Upper lobe of left lung (tissue), 6 donors: ENCODE measurements at places on chromosomes 11 and 22.

DNA sequence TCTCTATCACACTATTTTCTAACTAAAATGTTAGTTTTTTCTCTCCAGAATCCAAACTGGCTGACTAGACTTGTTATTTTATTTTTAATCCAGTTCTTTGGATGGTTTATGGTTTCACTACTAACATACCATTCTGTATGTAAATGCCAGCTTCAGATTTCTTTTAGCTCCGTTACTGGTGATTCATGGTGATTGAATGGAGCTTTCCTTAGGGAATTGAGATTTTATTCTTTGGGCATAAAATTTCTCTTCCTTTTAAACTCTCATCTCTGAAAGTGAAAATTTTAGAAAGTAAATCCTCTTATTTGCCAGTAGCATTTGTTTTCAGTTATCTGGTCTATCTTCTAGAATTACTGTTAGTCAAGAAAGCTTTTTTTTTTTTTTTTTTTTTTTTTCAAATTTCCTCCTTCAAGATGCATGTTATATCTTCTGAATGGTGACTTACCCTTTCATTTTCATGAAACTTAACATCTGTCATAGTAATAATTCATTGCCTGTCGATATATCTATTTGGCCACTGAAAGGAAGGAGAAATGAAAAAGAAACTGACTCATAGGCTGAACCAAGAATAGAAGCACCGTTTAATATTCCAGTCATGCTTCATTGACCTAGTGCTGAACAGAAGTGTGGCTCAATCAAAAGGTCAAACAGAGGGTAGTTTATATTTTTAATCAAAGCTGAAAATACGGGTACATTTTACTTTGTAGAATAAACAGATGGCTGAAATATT is 6.4 kb downstream of the ENDOD1 start:
- DNase-seq = no peak
- H3K4me1 ChIP-seq = peaks cover 20% of the 10 kb centered on the region
- H3K4me3 ChIP-seq = no peak overlapping the region
- no peak overlapping the region for H3K27ac ChIP-seq

- no peak overlapping the region for H3K27ac ChIP-seq
- no peaks in the 10 kb centered on the region for H3K4me1 ChIP-seq
- DNase-seq = no peak
- no peaks in the 10 kb centered on the region for H3K27me3 ChIP-seq
- H3K4me3 ChIP-seq = no peak overlapping the region
Observed at GRCh38 chr11:44885919-44886789, 64.5 kb downstream of the TP53I11 start.

GRCh38 chr22:41975299-41976069 is 6.2 kb downstream of the SEPTIN3 start:
- peaks cover 11% of the 10 kb centered on the region for H3K27me3 ChIP-seq
- no peak overlapping the region for H3K4me3 ChIP-seq
- no peak overlapping the region for H3K27ac ChIP-seq
- no peak for DNase-seq
- H3K36me3 ChIP-seq = no peaks in the 10 kb centered on the region

- no peaks in the 10 kb centered on the region for H3K4me1 ChIP-seq
- DNase-seq = peak; percentile 3
- no peak overlapping the region for H3K27ac ChIP-seq
- no peak overlapping the region for H3K4me3 ChIP-seq
- H3K36me3 ChIP-seq = no peaks in the 10 kb centered on the region
Observed at GRCh38 chr22:44261164-44261860, 51.4 kb downstream of the SHISAL1 start.

DNA sequence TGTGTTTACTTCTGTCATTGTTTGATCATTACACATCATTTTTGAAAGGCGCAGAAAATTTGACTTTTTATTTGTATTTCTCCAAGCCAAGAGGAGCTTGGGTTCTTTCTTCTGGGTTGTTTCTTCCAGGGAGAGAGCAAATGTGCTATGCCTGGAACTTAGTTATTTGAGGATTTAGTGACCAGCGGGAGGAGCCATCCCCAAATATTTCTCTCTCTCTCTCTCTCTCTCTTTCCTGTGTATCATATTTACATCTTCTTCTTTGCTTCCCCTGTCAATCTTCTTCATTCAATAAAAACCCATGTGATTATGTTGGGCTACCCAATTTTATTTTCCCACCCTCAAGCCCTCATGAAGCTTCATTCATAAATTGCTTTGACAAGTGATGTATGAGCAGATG is 534.5 kb downstream of the LRRC4C start:
- DNase-seq = no peak
- no peaks in the 10 kb centered on the region for H3K27me3 ChIP-seq
- H3K4me3 ChIP-seq = no peak overlapping the region
- H3K4me1 ChIP-seq = no peaks in the 10 kb centered on the region
- no peak overlapping the region for H3K27ac ChIP-seq

DNA sequence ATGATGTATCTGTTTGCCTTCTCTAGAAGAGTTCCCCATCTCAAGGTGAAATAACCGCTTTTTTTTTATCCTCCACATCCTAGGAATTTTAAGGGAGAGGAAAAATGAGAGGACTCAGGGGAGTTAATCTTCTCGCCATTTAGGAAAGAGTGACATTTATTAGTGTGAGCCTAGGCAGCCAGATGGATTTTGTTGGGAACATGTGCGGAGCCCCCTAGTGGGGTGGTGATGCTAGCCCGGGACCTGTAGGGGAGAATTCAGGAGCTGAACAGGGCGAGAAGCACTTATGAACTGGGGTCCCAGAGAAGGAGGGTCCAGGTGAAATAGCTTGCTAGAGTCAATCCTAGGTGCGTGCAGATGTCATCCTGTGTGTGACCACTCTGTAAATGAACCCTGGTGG is 10.7 kb downstream of the IL17RA start:
- H3K4me3 ChIP-seq = no peak overlapping the region
- H3K27ac ChIP-seq = peak overlapping the region; percentile 37
- no peak for DNase-seq
- H3K4me1 ChIP-seq = peaks cover 30% of the 10 kb centered on the region

DNA sequence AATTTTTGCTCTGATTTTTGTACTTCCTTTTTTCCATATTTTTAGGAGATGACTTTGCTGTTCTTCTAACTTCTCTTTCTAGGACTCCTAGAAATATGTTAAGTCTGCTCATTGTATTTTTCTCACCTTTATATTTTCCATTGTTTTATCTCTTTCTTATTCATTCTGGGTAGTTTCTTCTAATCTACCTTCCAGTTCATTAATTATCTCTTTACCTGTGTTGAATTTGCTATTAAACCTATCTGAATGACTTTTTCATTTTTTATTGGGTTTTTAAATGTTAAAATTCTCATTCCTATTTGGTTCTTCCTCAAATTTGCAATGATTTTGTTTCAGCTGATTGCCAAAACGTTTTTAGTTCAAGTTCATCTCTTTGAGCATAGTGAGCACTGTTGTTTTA is 27.8 kb upstream of the EHF start:
- no peak for DNase-seq
- H3K4me1 ChIP-seq = no peaks in the 10 kb centered on the region

DNA sequence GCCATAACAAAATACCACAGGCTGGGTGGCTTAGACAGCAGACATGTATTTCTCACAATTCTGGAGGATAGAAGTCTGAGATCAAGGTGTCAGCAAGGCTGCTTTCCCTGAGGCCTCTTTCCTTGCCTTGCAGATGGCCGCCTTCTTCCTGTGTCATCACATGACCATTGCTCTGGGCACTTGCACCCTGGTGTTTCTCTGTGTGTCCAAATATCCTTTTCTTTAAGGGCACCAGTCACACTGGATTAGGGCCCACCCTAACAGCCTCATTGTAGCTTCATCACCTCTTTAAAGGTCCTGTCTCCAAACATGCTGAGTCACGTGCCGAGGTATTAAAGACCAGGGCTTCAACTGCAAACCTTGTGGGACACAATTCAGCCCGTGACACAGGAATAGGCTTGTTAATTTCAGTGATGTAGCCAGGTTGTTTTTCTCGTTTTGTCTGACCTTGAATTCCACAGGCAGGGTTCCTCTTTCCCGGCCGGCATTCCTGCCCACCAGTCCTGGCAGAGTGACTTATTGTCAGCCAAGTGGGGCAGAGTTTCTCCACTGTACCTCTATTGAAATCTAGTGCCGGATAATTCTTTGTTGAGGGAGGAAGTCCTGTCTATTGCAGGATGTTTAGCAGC is 100.1 kb downstream of the KCNQ1OT1 start:
- no peaks in the 10 kb centered on the region for H3K4me1 ChIP-seq
- DNase-seq = no peak
- H3K36me3 ChIP-seq = no peaks in the 10 kb centered on the region
- H3K4me3 ChIP-seq = no peak overlapping the region
- peak overlapping the region; percentile 14 for H3K27ac ChIP-seq

DNA sequence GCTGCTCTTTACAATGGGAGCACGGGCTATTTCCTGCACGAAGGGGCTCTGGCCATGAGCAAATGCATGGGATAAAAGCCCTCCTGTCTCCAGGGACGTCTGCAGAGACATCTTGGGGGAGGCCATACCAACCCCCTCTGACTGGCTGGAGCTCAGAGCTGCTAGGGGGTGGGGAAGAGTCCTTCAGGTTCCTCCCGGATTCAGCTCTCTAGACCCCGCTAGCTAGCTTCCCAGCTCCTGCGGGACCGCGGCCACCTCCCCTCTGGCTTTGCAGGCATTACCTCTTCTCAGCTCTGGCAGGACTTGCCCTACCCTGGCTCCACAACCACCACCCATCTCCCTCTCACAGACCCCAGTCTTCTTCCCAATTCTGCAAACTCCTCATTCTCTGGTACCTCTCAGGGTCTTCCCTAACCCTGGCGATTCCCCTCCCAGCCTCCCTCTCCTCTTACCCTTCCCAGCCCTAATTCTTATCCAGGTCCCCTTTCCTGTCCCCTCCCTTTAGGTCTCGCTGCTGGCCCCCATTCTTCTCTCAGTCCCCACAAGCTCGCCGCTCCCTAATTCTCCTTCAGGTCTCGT is 802 bp downstream of the SYT13 start:
- no peaks in the 10 kb centered on the region for H3K36me3 ChIP-seq
- no peak overlapping the region for H3K27ac ChIP-seq
- peaks cover 16% of the 10 kb centered on the region for H3K27me3 ChIP-seq
- no peak overlapping the region for H3K4me3 ChIP-seq
- peak; percentile 36 for DNase-seq

GRCh38 chr11:22342211-22343031 is 4.2 kb downstream of the SLC17A6 start:
- no peak for DNase-seq
- H3K4me3 ChIP-seq = no peak overlapping the region
- H3K4me1 ChIP-seq = no peaks in the 10 kb centered on the region
- H3K27ac ChIP-seq = no peak overlapping the region
- H3K27me3 ChIP-seq = peaks cover 46% of the 10 kb centered on the region
- no peaks in the 10 kb centered on the region for H3K36me3 ChIP-seq

GRCh38 chr11:102171101-102171500 is 60.9 kb downstream of the YAP1 start:
- H3K36me3 ChIP-seq = peaks cover 11% of the 10 kb centered on the region
- peaks cover 12% of the 10 kb centered on the region for H3K4me1 ChIP-seq
- no peak for DNase-seq
- no peak overlapping the region for H3K4me3 ChIP-seq

GRCh38 chr22:21762712-21763581 is 27.4 kb upstream of the YPEL1 start:
- peak overlapping the region; percentile 27 for H3K27ac ChIP-seq
- no peak overlapping the region for H3K4me3 ChIP-seq
- H3K27me3 ChIP-seq = no peaks in the 10 kb centered on the region
- peaks cover 76% of the 10 kb centered on the region for H3K36me3 ChIP-seq
- peaks cover 7% of the 10 kb centered on the region for H3K4me1 ChIP-seq

DNA sequence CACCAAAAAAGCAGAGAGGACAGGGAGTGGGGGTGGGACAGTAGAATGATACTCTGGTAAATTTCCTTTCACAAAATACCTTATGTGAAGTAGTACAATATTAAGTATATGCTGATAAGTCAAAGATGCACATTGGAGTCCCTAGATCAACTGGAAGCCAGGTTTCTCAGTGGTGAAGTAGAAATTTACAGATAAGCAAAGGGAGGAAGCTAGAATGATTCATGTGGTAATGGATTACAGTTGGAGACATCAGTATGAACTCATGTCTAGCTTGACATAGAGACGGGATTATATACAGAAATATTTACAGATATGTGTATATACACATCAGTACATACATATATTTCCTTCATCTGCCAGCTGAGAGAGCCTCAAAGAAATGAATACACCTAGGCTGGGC is 21.5 kb downstream of the PLEKHB1 start:
- no peaks in the 10 kb centered on the region for H3K4me1 ChIP-seq
- H3K4me3 ChIP-seq = no peak overlapping the region
- no peaks in the 10 kb centered on the region for H3K36me3 ChIP-seq
- DNase-seq = no peak
- H3K27ac ChIP-seq = no peak overlapping the region

DNA sequence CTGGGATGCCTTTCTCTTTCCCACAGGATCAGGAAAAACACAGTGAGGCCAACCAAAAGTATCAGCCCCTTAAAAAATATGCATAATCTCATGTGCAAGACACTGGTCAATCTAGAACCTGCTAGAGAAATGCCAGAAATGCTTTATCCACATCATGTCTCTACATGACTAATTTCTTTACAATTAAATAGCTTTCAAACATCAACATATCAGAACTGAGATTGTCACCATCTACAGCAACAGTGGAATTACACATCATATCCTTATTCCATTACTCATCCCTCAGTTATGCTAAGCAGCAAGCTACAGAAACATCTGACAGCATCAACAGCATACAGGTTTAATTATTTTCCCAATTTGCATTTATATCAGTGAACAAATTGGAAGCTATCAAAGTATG is 78.8 kb downstream of the DDIAS start:
- peaks cover 9% of the 10 kb centered on the region for H3K36me3 ChIP-seq
- H3K4me1 ChIP-seq = no peaks in the 10 kb centered on the region
- no peaks in the 10 kb centered on the region for H3K27me3 ChIP-seq

DNA sequence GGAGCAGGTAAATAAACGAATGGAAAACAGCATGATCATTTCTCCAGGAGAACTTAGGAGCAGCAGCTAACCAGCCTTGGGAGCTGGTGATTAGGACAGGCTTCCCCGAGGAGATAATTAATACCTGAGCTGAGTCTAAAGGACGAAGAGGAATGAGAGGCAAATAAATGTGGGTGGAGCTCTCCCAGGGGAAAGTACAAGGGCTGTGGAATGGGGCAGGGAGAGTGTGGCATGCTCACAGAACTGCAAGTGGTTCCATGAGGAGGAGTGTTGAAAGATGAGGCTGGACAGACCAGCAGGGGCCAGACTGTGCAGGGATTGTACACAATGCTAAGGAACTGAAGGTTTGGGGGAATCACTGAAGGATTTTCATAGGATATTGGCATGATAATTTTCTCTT is 14.2 kb upstream of the TLCD5 start:
- no peak overlapping the region for H3K4me3 ChIP-seq
- no peak overlapping the region for H3K27ac ChIP-seq
- DNase-seq = peak; percentile 44
- peaks cover 5% of the 10 kb centered on the region for H3K4me1 ChIP-seq
- no peaks in the 10 kb centered on the region for H3K27me3 ChIP-seq
- no peaks in the 10 kb centered on the region for H3K36me3 ChIP-seq

- no peak overlapping the region for H3K27ac ChIP-seq
- peaks cover 98% of the 10 kb centered on the region for H3K36me3 ChIP-seq
- DNase-seq = no peak
- peaks cover 3% of the 10 kb centered on the region for H3K4me1 ChIP-seq
Observed at GRCh38 chr22:36300396-36301212, 47.7 kb downstream of the APOL1 start.

GRCh38 chr22:35479985-35480550 is 60.6 kb upstream of the RASD2 start:
- H3K4me1 ChIP-seq = peaks cover 25% of the 10 kb centered on the region
- H3K36me3 ChIP-seq = no peaks in the 10 kb centered on the region
- H3K27ac ChIP-seq = peak overlapping the region; percentile 64

- H3K4me3 ChIP-seq = no peak overlapping the region
- no peak for DNase-seq
- no peaks in the 10 kb centered on the region for H3K4me1 ChIP-seq
- no peaks in the 10 kb centered on the region for H3K36me3 ChIP-seq
Observed at GRCh38 chr11:35337136-35337913, 82.0 kb downstream of the SLC1A2 start.
